ENCODE measurements at places on chromosomes 7 and 10. TPM values are rescaled to one million over a fixed set of nuclear protein-coding genes. Genes with fewer than 3 reads are reported as not detected.

GRCh38 chr10:77512219-77512578, 125.4 kb downstream of the KCNMA1 start:
- no peak for DNase-seq

- no peak for DNase-seq
Observed at GRCh38 chr7:121371367-121371766, 24.7 kb downstream of the FAM3C start.

- no peak for DNase-seq
Observed at GRCh38 chr10:5041471-5042023, 37.9 kb upstream of the AKR1C2 start.

DNA sequence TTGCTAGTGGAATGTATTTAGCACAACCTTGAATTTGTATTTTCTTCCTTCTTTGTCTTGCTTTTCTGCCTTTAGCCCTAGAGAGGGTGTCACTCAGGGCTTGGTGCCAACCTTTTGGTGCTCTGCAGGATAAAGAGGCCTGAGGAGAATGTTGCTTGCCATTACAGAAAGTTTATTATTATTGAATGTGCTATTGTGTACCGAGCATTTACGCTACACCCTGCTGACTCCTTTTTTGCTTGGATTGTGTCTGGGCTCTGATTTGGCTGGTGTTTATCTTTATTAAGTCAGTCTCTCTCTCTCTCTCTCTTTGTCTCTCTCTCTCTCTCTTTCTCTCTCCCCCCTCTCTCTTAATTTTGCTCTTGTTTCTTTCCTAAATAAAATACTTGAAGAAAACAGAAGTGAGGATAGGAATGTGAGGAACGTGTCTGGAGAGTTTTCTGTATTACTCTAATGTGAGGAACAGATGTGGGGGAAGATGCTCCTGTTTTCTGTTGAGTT, 284.4 kb upstream of the PHYHIPL start:
- DNase-seq, result no peak

DNA sequence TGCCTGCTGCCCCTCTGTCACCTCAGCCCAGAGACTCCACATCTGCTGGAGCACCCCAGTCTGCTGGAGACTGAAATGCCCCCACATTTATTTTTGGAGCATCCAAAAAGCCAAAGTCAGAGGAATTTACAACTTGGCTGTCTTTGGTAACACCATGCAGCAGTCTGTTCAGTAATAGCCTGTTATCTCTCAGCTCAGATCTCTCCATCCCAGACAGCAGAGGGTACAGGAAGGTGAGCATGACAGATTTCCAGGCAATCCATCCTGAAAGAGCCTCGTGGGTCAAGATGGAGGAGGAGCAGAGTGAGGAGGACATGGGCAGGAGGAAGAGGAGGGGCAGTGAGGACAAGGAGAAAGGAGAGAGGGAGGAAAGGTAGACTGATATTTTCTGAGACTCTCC, 55.9 kb downstream of the GRID1 start:
- no peak for DNase-seq

Gene TMEM60
- 16.1 TPM for polyA plus RNA-seq

Gene JAKMIP3
- polyA plus RNA-seq, result 1.5 TPM

DNA sequence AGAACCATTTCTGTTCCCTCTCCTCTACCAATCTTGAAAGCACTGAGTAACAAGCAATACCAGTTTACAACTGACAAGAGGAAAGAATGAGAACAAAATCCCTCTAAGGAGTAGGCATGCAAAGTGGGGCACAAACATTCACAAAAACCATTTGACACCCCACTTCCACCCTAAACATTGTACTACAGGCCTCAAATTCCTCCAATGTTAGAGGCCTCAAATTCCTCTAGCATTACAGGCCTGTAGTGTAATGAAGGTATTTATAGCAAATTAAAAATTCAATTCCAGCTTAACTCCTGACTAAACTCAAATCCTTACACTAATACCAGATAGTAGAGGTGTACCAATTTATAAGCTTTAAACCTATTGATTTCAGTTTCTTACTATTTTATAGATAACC, 85.4 kb downstream of the SIRT1 start:
- no peak for DNase-seq

GRCh38 chr7:5354460-5355232, 69.0 kb downstream of the TNRC18 start:
- DNase-seq, result no peak

Gene SPAG6
- polyA plus RNA-seq, result 0.03 TPM

GRCh38 chr10:85679061-85679460, 687.5 kb downstream of the GRID1 start:
- DNase-seq, result no peak

DNA sequence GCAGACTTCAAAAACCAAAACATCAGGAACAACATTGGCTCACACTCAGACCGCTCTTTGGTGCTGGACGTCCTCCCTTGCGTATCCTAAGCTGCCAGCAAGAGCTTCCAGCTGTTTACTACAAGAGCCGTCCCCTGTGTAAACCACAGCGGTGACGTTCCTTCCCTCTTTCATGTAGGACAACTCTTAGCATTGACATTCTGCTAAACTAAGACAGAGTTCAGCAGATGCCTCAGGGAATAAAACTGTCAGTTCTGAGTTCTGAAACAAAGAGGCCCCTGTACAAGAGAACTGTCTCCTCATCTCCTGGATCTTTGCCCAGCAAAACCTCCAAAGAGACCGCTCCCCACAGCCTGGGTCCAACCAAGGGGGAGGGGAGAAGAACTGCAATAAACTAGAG, 57.8 kb upstream of the OPALIN start:
- DNase-seq, result peak; percentile 77

- DNase-seq, result no peak
Observed at GRCh38 chr10:46556515-46557318, at the start of gene GPRIN2. TSS of gene GPRIN2 (minus strand) at chr10:46556658. CDS start at chr10:46550736, 5,922 bp downstream.

Gene CYP17A1
- polyA plus RNA-seq, result not detected
